ENCODE measurements at places on chromosomes 3 and 15.

GRCh38 chr3:45008117-45008516 is 18.0 kb upstream of the CLEC3B start:
- DNase-seq, result no peak

DNA sequence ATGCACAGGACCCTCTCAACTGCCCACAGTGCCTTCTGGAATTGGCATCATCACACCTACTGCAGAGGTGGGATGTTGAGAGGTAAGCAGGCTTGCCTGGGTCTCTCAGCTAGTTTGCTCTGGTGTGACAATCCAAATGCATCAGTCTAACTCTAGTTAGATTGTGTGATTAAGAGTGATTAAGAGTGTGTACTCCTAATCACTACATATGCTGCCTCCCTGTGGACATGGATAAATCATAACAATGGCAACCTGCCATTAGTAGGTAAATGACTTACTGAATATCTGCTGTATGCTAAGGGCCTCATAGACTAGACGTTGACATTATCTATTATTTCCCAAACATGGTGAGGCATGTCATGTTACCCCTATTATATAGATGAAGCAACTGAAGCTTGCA is 342.1 kb downstream of the OCA2 start:
- no peak for DNase-seq

DNA sequence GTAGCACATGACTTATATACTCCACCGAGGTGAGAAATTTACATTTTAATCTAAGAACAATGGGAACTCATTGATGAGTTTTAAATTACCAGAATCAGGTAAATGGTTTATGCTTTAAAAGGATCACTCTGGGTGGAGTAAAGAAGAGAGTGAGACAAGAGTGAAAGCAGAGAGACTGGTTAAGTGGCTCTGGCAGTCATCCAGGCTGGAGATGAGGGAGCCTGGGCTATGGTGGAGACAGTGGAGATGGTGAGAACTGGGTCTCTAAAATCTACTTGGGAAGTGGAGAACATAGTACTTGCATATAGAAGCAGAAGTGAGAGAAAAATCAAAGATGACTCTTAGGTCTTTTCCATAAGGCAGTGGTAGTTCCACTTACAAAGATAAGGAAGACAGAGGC is 37.1 kb upstream of the SLC25A36 start:
- DNase-seq, result no peak

DNA sequence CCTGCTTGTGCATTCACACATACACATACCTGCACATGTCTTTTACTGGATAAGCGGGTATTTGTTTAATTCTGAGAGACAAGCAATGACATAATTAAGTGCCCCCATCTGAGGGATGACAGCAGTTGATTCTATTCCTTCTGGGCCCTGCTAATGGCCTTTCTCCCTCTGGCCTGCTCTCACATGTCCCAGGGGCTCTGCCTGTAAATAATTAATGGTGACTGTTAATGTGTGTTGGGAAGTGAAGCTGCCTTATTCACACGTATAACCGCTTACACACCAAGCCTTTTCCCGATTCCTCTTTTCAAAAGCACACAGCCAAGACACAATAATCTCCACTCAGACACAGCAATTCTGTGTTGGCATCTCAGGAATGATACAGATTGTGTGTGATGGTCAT is 47.8 kb downstream of the LRRK1 start:
- no peak for DNase-seq

DNA sequence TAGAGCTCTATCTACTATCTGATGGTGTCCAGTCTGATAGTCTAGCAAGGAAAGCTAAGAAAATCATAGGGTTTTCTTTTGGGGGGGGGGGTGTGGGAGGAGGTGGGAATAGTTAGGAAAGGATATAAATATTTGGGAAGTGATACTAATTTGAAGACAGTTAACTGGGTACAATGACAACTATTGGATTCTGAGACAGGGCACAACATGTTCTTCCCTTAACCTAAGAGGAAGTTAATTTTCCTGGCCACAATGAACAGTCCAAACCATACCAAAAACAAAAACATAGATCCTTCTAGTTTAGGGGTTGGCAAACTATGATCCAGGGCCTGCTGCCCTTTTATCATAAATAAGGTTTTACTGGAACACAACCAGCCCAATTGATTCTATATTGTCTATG is 10.0 kb upstream of the HCLS1 start:
- no peak for DNase-seq

- no peak for DNase-seq
Observed at GRCh38 chr3:193971966-193972365, 164.0 kb upstream of the HES1 start.

- no peak for DNase-seq
Observed at GRCh38 chr3:45864760-45865519, 21.4 kb upstream of the CCR9 start.

Measured in B cell (primary cell).